ENCODE measurements at places on chromosomes 1 and 21.

- no peak for DNase-seq
Observed at GRCh38 chr1:36739703-36740289, 257.1 kb upstream of the CSF3R start.

GRCh38 chr1:35574125-35574654 is 1.1 kb downstream of the TFAP2E start:
- no peak for DNase-seq

GRCh38 chr1:230752407-230752806 is 5.2 kb downstream of the CAPN9 start:
- no peak for DNase-seq

- DNase-seq: no peak
Observed at GRCh38 chr1:67898033-67898726, 64.9 kb upstream of the GNG12 start.

GRCh38 chr1:158071138-158071537 is 77.7 kb downstream of the KIRREL1 start:
- no peak for DNase-seq

GRCh38 chr21:32382108-32382644 is 10.6 kb downstream of the URB1 start:
- DNase-seq: no peak

DNA sequence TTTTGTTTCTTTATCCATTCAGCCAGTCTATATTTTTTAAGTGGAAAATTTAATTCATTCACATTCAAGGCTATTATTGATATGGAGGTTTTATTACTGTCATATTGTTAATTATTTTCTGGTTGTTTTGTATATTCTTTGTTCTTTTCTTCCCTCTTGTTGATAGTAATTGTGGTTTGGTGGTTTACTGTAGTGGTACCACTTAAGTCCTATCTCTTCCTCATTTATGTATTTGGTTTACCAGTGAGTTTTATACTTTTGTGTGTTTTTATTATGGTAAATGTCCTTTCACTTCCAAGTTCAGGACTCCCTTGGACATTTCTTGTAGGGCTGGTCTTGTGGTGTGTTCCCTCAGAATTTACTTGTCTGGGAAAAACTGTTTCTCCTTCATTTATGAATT is 28.1 kb upstream of the PM20D1 start:
- no peak for DNase-seq

DNA sequence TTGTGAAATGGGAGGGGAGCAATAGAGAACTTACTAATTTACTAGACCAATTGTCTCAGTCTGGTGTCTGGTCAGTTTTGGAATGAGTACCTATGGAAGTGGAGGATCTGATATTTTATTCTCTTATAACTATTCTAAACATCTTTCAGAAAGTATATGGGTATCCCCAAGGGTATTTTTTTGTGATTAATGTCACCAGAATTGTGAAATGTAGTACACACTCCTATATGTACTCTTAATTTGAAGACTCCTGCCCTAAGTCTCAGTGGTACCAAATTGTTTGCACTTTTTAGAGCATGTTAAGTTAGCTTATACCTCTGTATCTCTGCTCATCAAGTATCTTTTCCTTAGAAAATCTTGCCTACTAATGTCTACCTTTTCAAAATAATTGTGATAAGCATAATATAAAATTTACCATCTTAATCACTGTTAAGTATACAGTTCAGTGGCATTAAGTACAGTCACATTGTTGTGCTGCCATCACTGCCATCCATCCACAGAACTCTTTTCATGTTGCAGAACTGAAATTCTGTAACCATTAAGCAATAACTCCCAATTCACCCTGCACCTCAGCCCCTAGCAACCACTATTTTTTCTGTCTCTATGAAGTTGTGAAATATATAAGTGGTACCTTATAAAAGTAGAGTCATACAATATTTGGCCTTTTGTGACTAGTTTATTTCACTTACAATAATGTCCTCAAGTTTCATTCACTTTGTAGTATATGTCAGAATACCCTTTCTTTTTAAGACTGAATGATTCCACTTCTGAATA is 40.5 kb downstream of the SLC30A7 start:
- DNase-seq: no peak

DNA sequence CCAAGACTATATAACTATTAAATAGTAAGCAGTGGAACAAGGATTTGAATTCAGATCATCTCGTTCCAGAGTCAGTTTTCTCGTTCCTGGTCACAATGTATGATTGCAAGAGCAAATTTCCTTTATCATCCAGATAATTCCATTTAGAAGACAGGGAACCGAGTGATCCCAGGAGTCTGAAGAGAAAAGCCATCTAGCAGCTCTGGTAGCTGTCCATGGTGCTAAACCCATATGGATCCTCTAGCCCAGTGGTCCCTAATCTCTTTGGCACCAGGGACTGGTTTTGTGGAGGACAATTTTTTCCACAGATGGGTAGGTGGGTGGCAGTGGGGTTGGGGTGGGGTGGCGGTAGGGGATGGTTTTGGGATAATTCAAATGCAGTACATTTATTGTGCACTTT is 229.4 kb downstream of the PTPRU start:
- DNase-seq: no peak

DNA sequence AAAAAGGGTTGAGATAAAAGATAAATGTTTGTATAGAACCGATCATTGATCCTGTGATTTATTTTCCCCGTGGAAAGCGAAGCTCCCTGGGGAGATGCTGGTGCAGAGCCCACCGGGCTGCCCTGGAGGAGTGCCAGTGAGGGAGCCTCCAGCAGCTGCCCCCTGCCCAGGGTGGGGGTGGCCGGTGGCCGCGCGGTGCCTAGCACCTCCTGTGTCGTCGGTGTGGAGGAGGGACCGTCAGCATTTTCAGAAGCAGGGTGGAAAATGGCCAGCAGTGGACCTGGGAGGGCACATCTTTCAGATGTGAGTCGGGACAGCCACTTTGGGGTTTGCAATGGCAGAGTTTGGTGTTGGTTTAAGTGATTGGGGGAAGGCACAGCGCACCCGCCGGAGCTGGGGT is 164.0 kb downstream of the PRDM16 start:
- DNase-seq: no peak

DNA sequence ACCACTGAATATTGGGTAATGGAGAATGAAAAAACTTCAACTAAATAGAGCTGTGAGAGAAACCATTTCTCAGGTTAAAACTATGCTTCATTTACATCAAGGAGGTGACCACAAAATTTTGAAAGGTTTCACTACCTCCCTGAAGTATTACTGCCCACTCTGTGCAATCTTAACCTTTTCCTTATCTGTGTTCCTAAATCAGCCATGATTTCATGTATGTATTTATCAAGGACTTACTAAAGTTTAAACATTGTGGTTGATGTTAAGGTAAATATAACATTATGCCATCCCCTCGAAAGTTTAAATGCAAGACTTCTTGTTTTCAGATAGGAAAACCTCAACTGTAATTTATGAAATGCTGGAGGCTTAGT is 84.4 kb downstream of the CLEC20A start:
- no peak for DNase-seq

DNA sequence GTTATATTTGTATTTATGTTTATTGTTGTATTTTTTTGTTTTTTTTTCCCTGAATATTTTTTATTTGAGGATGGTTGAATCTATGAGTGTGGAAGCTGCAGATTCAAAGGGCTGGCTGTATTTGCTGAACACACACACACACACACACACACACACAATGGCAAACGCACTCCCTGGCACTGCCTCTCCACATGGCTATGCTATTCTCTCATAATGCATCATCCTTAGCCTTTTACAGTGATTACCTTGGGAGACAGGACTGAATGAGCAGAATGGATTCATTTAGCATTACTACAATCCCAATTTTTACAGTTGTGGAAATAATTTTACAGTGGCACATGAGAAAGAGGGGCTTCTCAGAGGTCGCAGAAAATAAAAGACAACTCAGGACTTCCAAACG is 390.1 kb downstream of the PCP4 start:
- no peak for DNase-seq

DNA sequence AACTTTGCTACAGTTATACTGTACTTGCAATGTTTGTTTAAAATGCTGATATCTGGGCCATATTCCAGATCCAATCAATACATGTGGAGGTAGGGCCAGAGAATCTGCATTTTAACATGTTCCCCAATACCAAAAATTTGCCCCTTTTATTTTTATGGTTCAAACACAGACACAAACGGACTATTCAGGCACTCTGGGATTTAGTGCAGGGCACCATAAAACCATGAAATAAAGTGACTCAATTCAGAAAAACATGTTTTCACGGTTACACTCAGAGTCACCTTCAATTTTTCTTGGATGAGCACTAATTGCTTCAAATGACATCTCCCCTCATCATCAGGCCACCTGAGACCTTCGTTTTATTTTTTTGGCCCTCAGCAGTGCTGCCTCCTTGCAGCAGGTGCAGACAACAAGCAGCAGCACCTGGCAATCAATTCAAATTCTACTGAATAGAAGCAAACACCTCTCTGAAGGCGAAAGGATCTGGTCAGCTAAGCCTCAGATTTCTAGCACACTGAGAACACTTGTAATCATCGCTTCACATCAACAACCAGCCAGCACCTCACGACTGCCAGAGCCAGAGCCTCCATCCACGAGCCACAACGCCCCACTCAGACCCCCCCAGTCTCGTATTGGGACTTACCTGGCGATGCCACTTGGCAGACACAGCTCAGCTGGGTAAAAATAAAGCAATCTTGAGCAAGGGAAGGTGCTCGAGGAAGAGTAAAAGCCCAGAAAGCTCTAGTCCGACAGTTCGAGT is 1.1 kb downstream of the ERO1B start:
- peak; percentile 11 for DNase-seq

GRCh38 chr21:42214921-42215320 is 4.0 kb upstream of the ABCG1 start:
- no peak for DNase-seq

DNA sequence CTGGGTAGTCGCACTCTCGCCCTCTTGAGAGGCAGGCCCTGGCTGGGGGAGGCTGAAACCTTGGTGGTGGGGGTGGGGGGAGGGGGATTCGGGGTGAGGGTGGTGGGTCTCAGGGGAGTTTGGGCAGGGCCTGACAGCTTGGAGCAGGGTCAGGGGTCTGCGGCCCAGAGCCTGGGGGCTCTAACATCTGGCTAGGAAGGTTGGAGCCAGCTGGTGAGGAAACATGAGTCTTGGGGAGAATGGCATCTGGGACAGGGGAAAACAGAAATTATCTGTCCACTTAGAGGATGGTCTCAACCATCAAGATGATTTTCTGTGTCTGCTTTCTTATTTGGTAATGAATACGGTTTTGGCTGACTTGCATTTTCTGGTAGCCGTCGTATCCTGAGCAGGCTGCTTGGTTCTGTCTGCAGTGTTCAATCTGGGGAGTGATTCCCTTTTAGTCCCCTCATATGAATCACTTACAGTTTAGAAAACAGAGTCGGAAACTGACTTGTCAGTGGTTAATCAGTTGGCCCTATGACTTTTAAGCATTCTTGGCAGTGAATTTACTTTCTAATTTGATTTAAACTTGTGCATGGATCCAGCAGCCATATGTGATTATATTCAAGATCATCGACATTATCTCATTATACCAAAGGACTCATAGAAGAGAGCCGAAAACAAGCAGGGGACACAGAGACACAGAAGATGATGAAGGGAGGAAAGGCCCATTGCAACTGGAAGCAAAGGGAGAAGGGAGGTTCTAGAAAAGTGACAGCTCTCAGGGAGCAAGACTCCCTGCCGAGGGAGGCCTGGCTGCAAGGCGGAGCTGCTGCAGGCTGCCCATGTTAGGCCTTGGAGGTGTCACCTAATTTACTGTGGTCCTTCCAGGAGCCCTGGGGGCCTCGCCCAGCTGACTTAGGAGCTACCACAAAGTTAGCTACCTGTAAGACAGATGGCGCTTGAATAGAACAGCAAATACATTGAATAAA is 237.6 kb downstream of the SDCCAG8 start:
- no peak for DNase-seq

DNA sequence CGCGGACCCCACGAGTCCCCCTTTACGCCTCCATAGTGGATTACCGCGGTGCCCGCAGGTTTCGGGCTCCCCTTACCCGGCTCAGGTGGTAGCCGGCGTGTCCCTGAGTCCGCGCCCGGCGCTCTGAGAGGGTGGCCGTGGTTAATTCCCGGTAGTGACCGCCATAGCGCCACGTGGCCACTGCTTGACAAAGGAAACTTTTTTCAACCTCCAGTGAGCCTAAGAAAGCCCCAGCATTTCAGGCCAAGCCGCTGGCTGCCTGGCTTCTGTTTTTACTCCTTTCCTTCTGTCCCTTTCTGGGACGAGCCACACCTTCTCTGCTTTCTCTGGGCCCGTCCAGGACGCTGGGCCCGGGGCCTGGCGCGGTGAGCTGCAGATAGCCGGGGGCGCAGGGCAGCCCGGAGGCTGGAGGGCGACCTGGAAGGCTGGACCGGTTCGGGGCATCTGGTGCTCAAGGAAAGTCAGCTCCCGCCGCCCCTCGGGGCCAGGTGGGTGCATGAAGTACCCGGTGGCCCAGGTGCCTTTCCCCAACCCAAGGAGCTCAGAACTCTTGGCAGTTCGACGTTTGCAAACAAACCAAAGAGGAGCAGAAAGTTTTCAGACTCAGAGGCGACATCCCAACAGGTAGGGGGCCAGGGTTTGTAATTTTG is 540 bp upstream of the C1orf198 start:
- DNase-seq: no peak

DNA sequence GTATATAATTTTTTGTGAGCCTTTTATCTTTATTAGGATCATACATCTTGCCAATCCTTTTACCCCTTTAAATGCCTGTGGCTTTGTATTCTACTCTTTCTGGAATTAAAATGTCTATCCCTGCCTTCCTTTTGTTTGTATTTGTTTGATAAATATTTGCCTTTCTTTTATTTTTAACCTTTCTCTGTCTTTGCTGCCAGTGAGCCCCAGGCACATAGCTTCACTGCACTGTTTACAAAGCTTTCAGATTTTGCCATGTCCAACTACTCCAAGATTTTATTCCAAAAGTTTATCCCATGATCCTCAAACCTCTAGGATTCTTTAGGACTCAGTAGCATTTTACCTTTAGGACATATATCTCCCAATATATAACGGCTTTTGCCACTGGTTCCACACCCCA is 281.2 kb downstream of the PAPPA2 start:
- DNase-seq: no peak

DNA sequence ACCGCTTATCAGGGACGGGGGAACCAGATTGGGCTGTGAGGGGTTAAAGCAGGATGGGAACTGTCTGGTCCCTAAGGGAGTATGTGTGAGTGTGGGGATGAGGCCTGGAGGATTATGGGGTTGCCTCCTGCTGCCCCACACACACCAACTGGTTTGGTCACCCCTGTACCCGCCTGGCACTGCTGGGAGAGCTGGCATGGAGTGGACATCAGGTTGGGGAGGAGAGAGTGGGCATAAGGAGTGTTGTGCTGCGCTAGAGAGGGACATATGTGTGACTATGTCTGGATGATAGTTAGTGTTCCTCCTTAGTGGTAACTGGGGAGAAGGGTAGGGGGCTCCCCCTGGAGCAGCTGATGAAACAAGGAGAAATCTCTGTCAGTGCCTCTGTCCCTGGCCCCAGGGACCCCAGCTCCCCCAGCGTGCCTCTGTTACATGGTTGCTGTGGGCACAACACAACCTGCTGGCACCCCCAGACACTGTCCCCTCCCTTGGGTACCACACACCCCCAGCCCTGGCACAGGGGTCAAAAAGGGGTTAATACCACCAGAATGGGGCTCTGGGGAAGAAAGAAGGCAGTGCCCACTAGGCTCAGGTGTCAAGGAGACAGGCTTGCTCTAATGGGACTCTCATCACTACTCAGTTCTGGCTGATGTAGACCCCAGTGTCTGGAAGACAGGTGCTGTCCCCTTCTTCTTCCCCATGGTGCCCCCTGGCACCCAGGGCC is 1.9 kb downstream of the ZBTB7B start:
- no peak for DNase-seq

All from stimulated activated CD4-positive, alpha-beta T cell treated with anti-CD3 and anti-CD28 coated beads, Interleukin-4, amount 100 ng/mL, for 4 hours (primary cell).